Caco-2 (cell line): ENCODE measurements at places on chromosomes 6 and 20.

DNA sequence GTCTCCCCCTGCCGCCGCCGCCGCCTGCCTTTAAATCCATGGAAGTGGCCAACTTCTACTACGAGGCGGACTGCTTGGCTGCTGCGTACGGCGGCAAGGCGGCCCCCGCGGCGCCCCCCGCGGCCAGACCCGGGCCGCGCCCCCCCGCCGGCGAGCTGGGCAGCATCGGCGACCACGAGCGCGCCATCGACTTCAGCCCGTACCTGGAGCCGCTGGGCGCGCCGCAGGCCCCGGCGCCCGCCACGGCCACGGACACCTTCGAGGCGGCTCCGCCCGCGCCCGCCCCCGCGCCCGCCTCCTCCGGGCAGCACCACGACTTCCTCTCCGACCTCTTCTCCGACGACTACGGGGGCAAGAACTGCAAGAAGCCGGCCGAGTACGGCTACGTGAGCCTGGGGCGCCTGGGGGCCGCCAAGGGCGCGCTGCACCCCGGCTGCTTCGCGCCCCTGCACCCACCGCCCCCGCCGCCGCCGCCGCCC lies 474 bp downstream of the CEBPB start:
- DNase-seq = peak; percentile 74

DNA sequence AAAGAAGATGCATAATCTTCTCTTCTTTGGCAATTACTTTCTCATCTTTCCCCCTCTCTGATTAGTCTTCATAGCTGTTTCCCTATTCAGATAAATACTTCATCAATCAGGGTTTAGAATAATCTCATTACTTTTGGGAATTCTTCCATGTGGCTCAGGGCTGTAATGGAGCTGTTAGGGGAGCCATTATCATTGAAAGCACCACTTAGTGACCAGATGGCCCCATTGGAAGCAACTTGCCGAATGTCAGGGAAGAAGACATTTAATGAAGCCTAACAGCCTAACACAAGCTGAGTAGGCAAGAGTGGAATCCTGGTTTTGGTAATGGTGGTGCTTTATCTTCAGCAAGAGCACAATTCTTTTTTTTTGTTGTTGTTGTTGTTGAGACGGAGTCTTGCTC lies 45.0 kb downstream of the TIAM2 start:
- DNase-seq = no peak

- DNase-seq = peak; percentile 13
Observed at GRCh38 chr6:152124429-152125074, 317.1 kb downstream of the ESR1 start.

DNA sequence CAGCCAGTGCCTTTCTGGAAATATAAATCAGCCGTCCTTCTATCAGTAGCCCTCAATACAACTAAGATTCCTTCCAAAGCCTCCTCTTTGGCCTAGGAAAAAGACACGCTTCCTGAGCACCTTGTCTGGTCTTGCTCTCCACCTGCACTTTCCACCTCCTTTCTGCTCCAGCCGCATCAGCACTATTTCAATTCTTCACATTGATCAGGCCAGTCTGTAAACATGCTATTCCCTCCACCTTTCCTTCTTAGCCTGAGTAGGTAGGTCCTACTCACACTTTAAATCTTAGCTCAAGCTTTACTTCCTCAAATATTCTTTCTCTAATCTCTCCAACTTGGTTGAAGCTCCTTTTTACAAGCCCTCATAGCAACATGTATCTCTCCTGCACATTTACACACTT lies 11.4 kb downstream of the RANBP9 start:
- DNase-seq = no peak

DNA sequence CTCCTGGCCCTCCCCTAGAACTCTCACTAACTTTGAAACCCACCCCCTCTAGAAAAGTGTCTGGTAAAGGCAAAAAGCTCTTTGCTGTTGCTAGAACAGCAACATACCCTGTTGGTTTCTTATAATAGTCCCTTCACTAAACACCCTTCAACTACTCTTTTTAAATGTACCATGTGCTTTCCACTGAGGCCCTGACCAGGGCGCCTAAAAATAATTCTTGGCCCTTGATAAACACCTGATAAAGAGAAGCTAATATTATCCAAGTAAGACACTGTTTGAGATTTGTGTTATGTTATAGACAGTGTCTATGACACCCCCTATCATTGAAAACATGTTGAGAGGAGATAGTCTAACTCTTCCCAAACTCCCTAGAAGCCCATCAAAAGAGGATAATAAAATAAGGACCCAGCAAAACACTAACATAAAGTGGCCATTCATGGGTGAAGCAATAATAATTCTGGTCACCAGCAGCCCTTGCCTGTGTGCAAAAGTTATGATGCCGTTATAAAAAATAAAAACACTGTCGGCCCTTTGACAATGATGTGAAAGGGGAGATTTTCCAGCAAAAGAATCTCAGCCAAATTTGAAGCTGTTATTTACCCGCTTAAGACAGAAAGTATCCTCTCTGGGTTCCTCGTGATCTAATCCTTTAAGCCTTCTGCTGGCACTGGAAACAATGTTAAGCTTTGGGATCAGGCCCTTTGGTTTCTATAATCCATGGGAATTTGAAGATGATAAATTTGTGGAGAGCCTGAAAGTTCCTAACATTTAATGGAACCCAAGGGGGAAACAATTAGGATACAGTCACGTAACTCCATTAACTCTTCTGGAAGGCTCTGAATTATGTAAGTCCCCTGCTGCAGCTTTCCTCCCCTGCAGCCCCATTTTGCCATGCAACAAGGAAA lies 122.6 kb upstream of the PLCB4 start:
- DNase-seq = no peak
